ENCODE measurements at places on chromosomes 3 and 15. TPM values are rescaled to one million over a fixed set of nuclear protein-coding genes. Genes with fewer than 3 reads are reported as not detected.

Gene AHSG
- 0.04 TPM for polyA plus RNA-seq

Gene HESX1
- not detected for polyA plus RNA-seq

Gene DOCK3
- not detected for polyA plus RNA-seq

Gene FETUB
- polyA plus RNA-seq, result 0.46 TPM

Gene NUP210
- polyA plus RNA-seq, result 26.4 TPM

Gene HRG
- not detected for polyA plus RNA-seq

Gene C2CD4A
- polyA plus RNA-seq, result 0.23 TPM

Gene LMAN1L
- 0.64 TPM for polyA plus RNA-seq
